Activated T-cell treated with anti-CD3 and anti-CD28 coated beads, Interleukin-2, amount 50 U/mL, for 1 hour (primary cell): ENCODE measurements at places on chromosomes 3 and 15.

GRCh38 chr3:127217596-127218453 lies 24.9 kb downstream of the PRR23E start:
- DNase-seq, result no peak

- DNase-seq, result no peak
Measured at GRCh38 chr3:52606373-52607085, 70.1 kb downstream of the UQCC5 start.

DNA sequence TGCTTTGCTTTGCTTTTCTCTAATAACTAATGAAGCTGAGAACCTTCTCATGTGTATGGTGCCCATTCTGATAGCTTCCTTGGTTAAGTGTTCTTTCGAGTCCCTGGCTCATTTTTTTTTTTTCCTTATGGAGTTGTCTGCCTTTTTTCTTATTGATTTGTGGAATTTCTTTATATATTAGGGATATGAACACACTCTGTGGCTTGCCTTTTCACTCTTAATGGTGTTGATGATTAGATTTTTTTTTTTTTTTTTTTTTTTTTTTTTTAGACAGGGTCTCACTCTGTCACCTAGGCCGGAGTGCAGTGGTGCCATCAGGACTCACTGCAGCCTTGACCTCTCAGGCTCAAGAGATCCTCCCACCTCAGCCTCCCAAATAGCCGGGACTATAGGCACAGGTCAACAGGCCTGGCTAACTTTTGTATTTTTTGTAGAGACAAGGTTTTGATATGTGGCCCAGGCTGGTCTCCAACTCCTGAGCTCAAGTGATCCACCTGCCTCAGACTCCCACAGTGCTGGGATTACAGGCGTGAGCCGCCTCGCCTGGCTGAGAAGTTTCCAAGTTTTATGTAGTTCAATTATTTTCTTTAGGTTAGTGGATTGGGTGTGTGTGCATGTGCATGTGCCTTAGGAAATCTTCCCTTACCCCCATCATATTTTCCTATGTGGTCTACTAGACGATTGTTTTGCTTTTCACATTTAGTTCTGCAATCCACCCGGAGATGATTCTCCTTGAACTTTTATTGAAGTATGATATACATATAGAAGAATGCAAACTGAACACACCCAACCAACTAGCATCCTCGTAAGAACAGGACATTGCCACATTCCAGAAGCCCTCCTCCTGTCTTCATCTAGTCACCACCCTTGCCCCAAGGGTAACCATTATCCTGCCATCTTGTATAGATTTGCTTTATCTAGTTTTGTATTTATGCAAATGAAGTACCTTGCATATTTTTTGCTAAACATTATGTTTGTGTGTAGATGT lies 1.7 kb upstream of the SNRPA1 start:
- DNase-seq, result no peak

- no peak for DNase-seq
Measured at GRCh38 chr15:66940368-66940767, 125.0 kb upstream of the SMAD3 start.

DNA sequence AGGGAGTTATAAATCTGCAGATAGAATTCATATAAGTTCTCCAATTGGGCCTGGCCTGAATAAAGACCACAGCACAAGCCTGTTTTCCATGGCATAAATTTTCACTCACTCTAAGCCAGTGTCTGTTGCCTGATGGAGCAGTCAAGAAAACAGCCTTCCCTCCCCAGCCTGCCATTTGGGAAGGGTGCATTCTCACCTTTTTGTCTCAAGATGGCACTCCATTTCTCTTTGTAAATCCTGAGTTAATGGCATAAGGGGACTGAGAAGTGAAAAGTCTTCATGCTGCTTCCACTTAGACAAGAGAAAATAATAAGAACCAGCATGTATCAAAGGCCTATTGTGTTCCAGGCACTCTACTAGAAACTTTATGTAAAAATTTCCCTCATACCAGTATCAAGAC lies 115.6 kb upstream of the MANF start:
- DNase-seq, result no peak

- no peak for DNase-seq
Measured at GRCh38 chr3:63202529-63202928, 75.6 kb upstream of the SYNPR start.

DNA sequence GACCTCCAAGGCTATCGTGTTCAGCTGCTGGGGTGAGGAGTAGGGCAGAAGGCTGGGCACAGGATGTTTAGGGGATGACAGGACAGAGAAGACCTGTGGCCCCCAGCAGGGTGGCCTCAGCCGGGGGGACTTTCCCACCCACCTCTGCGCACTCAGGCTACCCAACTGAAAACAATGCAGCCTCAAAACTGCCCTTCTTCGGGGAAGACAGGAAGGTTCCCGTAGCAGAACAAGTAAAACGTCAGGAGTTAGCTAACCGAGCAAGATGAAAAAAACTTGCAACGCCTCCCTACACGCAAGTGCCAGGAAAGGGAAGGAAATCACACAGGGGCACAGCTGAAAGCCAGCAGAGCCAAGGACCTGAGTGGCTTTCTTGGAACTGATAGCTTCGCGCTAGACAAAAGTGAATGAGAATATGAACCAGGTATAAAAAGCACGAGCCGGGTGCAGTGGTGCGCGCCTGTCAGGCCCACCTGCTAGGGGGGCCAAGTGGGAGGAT lies 38.4 kb upstream of the FURIN start:
- DNase-seq, result no peak

- DNase-seq, result no peak
Measured at GRCh38 chr15:56869573-56869972, 48.9 kb upstream of the TCF12 start.

DNA sequence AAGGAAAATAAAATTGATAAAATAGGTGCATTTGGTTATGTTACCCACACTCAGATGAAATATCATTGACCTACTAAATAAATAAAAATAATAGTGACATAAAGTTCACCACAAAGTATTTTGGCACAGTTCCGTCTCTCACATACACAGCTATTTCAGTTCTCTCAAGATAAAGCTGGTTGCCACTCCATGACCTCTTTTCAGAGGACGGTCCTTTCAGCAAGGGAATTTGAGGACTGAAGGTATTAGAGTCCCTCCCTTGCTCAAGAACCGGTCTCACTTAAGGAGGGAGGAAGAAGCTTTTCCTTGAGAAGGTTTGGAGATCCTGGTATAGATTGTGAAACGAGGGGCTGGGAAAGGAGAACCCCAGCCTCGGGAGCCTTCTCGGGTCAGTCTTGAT lies 285.5 kb upstream of the CFAP20DC start:
- DNase-seq, result no peak

GRCh38 chr15:100692246-100692645 lies 89.9 kb downstream of the ASB7 start:
- DNase-seq, result no peak

DNA sequence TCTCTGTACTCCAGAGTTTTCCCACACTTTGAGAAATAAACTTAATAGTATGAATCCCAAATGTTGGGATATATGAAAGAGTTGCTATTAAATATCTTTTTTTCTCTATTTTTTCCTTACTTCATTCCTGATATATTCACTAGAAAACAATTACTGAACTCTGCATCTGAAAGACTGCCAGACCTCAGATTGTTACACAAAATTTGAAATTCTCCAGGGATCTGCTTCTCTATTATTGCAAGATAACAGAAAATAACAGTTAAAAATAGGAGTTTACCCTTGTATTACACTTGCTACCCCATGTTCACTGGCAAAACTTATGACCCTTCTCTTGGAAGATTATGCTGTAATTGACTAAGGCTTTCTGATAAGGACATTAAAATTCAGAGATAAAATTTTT lies 11.7 kb upstream of the P3H2 start:
- DNase-seq, result no peak

DNA sequence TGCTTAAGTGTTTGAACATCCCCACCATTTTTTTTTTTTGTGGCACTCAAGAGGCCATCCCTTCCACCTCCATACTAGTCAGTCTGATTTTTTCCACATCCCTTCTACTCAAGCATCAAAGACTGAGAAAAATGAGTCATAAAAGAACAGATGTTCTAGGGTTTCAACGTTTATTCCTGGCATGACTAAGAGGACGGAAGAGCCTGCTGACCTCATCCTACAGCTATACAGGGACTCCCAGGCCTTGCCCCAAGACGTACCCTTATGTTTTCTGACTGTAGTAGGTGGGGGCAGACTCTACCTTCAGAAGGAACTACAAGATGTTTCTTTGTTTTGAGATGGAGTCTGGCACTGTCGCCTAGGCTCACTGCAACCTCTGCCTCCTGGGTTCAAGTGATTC lies 3.3 kb upstream of the ITPKA start:
- DNase-seq, result no peak

DNA sequence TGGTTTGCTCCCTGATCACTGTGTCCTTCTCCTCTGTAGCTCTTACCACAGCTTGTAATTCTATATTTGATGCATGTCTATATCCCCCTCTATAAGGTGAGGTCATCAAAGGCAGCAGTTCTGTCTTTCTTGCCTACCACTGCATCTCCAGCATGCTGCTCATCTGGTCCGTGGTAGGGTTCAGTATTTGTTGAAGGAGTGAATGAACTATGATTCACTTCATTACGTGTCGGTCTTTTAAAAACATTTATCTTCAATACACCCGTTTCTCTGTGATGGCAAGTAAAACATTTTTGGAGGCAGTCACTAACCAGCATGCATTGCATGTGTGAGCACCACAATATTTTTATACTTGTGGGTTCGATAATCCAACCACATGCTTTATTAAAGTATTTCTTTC lies 27.6 kb downstream of the CHST14 start:
- DNase-seq, result no peak
